ENCODE measurements at places on chromosomes 2 and 18. TPM values are rescaled to one million over a fixed set of nuclear protein-coding genes. Genes with fewer than 3 reads are reported as not detected.

The FBLN7 gene
- total RNA-seq = 15.7 TPM

The LRRTM1 gene
- 17.1 TPM for total RNA-seq

The SP100 gene
- total RNA-seq = 17.0 TPM

The ZNF519 gene
- total RNA-seq = 63.7 TPM

The BOLA3 gene
- 25.7 TPM for total RNA-seq

The FHOD3 gene
- 31.2 TPM for total RNA-seq

The LYG2 gene
- total RNA-seq = not detected

The ABCA12 gene
- total RNA-seq = 0.49 TPM

The SDC1 gene
- total RNA-seq = 1.8 TPM

The PARD3B gene
- total RNA-seq = 19.2 TPM

The GATA6 gene
- not detected for total RNA-seq

The TMEM131 gene
- 43.6 TPM for total RNA-seq

All from dorsolateral prefrontal cortex (tissue), 122 donors.